ENCODE measurements at places on chromosomes 2 and 18. TPM values are rescaled to one million over a fixed set of nuclear protein-coding genes. Genes with fewer than 3 reads are reported as not detected.

The FHOD3 gene
- 21.2 TPM for total RNA-seq

The KHK gene
- total RNA-seq, result 5.3 TPM

The ANTXR1 gene
- 26.7 TPM for total RNA-seq

The TWIST2 gene
- not detected for total RNA-seq

The ABHD3 gene
- 12.7 TPM for total RNA-seq

The LINC00305 gene
- not detected for total RNA-seq

The CYBRD1 gene
- 0.54 TPM for total RNA-seq

The GPR45 gene
- 0.44 TPM for total RNA-seq

The TLX2 gene
- total RNA-seq, result 21.2 TPM

The GCC2 gene
- total RNA-seq, result 36.0 TPM

The AQP4 gene
- not detected for total RNA-seq

The FNDC4 gene
- 15.2 TPM for total RNA-seq
